ENCODE measurements at places on chromosomes 1 and 21.

GRCh38 chr1:193190096-193190744, 3.8 kb upstream of the B3GALT2 start:
- DNase-seq = no peak

DNA sequence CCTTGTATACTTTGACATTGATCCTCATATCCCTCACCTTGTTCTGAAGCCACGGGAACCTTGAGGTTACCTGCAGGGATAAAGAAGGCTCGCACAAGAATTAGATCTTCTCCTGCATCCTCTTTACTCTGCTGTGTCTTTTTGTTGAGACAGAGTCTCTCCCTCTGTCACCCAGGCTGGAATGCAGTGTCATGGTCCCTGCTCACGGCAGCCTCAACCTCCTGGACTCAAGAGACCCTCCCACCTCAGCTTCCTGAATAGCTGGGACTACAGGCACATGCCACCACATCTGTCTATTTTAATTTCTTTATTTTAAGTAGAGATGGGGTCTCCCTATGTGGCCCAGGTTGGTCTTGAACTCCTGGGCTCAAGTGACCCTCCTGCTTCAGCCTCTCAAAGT, 134.7 kb downstream of the PTPRC start:
- no peak for DNase-seq

GRCh38 chr1:236518322-236518721, 5.5 kb upstream of the LGALS8 start:
- no peak for DNase-seq

- DNase-seq = no peak
Observed at GRCh38 chr21:34545079-34545884, 33.3 kb upstream of the KCNE1 start.

DNA sequence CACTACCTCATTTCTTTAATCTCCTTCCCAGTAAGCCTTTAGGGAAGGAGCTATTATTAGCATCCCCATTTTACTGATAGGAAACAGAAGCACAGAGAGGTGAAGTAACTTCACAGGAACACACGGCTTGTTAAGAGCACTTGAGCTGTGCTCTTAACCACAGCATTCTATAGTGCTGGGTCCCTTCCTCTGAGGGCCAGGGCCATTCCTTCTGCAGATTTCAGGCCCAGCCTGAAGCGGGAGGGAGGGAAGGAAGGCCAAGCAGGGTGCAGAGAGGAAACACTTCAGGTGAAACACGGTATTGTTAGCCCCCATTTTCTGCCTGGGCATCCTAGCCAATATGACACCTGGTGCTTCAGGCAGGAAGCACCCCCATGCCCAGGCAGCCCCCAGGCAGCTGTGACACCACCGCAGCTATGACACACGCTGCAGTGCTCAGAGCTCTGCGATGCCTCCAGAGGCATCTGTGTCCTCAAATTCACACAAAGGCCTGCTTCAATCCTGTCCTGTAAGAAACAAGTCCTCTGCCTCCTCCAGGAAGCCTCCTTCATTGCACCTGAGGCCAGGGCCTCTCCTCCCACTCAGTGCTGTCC, 4.5 kb upstream of the EXTL1 start:
- no peak for DNase-seq

Data from stimulated activated CD4-positive, alpha-beta T cell treated with anti-CD3 and anti-CD28 coated beads, Interleukin-4, amount 100 ng/mL, for 4 hours (primary cell).